ENCODE measurements at places on chromosomes 12 and 14.

DNA sequence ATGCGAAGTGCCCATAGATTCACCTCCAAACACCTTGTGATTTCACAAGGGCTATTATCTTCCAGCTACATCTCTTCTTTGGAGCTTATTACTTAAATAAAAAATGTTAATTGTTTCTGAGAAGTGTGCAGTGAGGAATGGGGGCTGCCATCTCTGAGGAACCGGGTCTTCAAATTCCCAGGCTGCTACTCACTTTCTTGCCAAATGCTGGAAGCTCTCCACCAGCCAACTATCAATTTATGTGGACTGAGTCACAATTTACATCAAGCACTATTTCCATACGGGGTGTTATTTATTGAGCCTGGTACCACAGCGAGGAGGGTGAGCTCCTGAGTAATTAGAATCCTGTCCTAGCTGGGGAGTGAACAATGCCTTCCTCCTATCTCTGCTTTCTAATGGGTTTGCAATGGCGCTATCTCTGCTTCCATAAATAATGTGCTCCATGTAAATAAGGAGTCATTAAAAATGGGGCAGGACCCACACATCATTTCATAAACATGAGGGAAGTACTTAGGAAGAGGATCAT, 898.3 kb downstream of the VRK1 start:
- no peak for DNase-seq

- DNase-seq = no peak
These were observed 34.2 kb upstream of the DEGS2 start for GRCh38 chr14:100193417-100194357.

DNA sequence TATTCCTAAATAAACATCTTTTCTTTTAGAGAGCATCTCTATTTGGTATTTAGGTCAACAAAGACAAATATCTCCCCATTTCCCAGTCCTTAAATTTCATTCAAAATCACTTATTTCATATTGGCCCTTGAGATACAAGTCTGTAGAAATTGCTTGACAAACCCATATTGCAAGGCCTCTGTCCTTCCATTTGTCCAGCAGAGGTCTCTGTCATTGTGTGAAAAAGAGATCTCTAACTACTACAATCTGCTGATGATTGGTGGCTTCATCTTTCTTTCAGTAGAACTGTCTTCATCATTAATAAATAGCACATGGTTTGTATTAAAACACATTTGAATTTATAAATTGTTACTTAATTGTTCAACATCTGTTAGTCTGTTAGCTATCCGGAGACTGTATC, 252.6 kb downstream of the ACSS3 start:
- no peak for DNase-seq

DNA sequence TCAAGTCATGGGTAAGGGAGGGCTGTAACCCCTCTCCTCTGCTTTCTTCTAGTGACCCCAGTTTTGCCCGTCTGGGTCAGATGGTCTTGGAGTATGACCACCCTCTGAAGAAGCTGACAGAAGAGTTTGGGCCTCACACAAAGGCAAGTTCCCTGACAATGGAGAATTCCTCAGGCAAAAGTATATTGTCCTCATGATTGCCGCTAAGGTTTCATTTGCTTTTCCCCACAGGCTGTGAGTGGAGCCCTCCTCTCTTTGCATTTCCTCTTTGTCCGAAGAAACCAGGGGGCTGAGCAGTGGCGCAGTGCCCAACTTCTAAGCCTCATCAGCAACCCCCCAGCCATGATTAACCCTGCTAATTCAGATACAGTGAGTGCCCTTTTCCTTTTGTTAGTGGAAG, 12.1 kb downstream of the NCKAP1L start:
- no peak for DNase-seq

DNA sequence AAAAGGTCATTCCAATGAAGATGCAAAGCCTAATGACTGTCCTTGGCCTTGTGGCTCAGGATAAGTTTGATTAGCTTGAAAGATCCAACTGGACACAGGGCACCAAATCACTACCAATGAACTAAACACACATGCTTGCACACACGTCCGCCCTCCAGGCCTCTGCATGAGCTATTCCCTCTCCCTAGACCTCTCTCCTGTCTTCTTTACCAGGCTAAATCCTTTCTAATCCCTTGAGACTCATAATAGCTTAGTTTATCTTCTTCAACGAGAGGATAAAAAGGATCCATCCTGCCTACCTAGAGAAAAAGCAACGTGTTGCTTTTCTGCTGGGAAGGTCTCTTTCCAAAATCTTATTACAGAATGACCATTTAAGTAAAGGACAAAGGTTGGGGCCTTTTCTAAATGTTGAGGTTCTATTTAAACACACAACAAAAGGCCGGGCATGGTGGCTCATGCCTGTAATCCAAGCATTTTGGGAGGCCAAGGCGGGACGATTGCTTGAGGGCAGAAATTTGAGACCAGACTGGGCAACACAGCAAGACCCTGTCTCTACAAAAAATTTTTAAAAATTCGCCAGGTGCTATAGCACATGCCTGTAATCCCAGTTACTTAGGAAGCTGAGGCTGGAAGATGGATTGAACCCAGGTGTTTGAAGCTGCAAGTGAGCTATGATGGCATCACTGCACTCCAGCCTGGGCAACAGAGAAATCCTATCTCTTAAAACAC, 22.4 kb downstream of the PXN start:
- no peak for DNase-seq

DNA sequence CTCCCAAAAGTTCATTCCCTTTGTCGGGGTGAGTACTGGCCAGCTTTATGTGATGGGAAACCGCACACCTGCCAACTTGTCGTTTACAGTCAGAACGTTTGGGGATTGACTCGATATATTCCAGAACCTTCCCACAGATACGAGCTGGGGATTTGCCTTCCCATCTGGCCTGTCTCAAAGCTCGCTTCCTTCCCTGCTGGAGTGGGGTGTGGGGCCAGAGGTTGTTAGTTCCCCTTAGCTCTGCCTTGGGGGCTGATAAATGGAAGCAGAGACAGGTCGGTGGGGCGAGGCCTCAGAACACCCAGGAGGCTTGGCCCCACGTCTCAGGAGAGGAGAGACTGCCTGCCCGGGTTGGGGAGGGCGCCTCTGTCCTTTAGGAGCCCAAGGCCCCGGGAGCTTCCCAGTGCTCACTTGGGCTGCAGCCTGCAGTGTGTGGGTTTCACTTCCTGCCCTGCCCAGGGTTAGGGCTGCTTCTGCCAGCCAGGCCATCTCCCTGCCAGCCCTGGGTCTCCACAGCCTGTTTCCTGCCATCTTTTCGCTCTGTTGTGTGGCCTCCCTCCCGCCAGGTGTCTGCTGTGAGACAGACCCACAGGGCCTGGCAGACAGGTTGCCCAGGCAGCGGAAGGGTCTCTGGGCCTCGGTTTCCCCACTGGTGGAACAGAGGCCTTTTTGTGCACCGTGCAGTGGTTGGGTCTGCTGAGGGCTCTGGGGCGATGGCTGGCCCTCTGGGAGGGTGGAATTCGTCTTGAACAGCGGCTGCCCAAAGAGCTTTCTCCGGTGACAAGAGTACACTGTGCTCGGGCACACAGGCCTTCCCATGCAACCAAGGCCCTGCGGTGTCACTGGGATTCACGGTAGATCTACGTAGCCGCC, 8.1 kb upstream of the TEX22 start:
- DNase-seq = peak; percentile 11

GRCh38 chr14:104973135-104973384, 5.1 kb downstream of the AHNAK2 start:
- no peak for DNase-seq

GRCh38 chr12:29706311-29706710, 77.4 kb downstream of the TMTC1 start:
- no peak for DNase-seq

DNA sequence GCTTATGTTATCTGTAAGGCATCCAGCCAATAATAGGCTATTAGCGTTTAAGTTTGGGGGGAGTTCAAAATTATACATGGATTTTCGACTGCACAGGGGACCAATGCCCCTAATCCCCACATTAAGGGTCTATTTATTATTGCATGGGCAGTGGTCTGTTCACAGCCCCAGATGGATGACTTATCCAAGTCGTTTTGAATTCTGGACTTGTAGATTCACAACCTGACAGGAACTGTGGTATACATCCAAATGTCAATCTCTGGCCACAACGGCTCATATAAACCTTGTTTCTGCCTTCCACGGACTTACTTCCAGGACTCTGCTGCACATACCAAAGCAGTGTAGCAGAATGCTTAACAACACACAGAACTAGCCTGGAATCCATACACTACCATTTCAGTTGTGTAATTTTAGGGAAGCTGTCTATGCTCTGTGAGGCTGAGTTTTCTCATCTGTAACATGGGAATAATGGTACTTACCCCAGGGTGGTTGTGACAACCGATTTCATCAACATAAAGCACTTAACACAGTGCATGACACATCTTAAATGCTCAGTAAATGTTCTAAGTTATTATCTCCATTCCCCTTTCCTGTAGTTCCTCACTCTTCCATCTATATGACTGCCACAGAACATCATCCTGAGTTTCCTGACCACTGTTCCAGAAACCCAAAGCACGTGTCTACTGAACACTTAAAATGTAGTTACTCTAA, 3.7 kb downstream of the DDX24 start:
- DNase-seq = no peak

DNA sequence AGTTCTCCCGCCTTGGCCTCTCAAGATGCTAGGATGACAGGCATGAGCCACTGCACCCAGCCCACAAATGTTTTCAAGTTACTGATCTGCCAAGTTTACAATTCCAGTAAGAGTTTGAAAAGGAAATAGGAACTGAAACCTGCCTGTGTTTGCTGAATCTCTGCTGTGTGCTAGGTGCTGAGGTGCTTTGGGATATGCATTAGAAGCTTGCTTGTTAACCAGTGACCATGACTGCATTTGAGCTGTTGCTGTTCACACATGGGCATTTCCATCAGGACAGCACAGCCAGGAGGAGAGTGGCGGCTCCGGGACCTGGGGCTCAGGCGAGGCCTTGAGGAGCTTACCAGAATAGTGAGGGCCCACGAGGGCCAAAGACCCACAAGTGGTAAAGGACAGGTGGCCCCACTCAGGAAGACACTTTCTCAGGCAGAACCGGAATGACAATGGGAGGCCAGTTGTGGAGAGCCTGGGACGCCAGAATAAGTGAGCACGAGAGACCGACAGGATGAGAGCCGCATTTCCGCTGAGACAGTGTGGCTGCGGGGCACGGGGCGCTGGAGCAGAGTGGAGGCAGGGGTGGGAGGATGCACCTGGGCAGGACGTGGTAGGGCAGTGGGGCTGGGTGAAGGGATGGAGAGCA, 54.5 kb upstream of the MMP17 start:
- DNase-seq = peak; percentile 27

- no peak for DNase-seq
These were observed 14.9 kb upstream of the COX6A1 start for GRCh38 chr12:120422892-120423456.

DNA sequence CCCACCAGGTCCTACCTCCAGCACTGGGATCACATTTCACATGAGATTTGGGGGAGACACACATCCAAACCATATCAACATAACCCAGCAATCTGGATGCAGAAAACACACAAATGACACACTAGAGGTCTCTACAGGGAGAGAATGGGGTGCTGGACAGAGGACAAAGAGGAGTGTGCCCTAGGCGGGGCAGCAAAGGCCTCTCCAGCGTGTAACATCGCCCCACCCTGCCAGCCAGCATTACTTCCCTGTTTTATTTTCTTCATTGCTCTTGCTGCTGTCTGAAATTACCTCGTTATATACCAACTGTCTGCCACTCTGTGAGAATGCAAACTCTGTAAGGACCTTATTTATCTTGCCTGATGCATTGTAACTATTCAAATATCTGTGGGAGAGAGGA, 61.1 kb downstream of the RIMBP2 start:
- no peak for DNase-seq

GRCh38 chr12:116838365-116838764, 42.9 kb downstream of the HRK start:
- no peak for DNase-seq

DNA sequence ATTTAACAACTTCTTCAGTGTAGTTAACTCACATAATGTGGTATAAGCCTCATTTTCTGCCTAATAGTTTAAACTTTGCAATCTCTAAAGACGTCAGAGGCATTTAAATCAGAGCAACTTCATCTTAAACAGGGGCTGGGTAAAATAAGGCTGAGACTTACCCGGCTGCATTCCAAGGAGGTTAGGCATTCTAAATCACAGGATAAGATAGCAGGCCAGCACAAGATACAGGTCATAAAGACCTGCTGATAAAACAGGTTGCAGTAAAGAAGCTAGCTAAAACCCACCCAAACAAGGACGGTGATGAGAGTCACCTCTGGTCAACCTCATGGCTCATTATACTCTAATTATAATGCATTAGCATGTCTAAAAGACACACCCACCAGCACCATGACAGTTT, 115.6 kb upstream of the PKP2 start:
- DNase-seq = no peak

DNA sequence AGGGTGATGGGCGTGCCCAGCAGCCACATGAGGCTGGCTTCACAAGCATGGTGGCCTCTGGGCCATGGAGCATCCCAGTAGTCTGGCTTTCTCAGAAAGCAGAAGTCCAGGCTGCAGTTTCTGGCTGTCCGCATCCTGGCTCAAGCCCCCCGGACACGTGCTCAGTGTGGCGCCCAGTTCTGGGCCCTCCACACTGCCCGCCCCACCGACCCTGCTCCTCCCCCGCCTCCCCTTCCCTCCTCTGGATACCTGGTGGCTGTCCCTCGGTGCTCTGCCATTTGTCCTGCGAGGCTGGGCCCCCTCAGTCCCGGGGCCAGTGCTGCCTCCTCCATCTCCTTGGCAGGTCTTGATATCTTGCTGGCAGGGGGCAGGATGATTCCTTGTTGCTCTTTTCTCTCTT, 31.6 kb downstream of the LRCOL1 start:
- no peak for DNase-seq

GRCh38 chr12:100842156-100842555, 47.6 kb downstream of the ANO4 start:
- DNase-seq = no peak

- DNase-seq = no peak
These were observed 122.4 kb downstream of the MIPOL1 start for GRCh38 chr14:37320106-37320505.

GRCh38 chr12:125023065-125023464, 29.6 kb downstream of the BRI3BP start:
- no peak for DNase-seq

- no peak for DNase-seq
These were observed 36.1 kb downstream of the ERP29 start for GRCh38 chr12:112049351-112049750.

DNA sequence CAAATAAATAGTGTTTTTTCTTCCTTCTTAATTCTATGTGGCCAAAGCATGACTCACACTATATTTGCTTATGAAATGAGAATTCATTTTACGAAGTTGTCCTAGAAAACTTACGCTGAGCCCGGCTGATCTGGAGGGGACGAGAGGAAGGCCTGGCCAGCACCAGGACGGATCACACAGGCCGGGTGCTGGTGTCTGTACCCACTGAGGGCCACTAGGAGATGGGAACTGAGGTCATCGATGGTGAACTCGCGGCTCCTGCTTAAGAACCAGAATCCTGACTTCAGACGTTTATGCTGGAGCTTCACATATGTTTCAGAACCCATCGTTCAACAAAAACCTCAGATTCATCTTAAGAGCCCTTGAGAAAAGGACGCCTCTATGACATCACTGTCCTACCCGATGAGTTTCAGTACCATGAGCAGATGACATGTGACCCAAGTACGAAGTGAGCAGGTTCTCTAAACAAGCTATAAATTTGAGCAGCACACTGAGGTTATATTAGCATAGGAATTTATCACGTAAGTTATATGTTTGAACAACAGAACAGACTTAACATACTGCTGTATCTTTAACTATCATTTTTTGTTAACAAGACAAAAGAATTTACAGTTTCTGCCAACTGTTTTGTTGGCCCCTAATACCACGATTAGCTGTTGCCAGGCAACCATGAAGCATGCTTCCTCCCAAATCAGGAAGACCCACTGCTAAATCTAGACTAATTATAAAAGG, 111.9 kb downstream of the FOXN3 start:
- DNase-seq = peak; percentile 26

- no peak for DNase-seq
These were observed at the start of gene CKB for GRCh38 chr14:103522649-103523574. CKB (minus strand) TSS chr14:103522830; CDS start chr14:103522493, 337 bp downstream.

All from activated CD4-positive, alpha-beta T cell treated with anti-CD3 and anti-CD28 coated beads, Interleukin-2, Interleukin-6, amounts not matched to agents 100 ng/mL and 50 ng/mL, durations not matched to agents 16 hours and 8 hours (primary cell).